ENCODE measurements at places on chromosomes 12 and 14.

GRCh38 chr14:72894623-72895378 is 900 bp upstream of the DPF3 start:
- no peak for DNase-seq

DNA sequence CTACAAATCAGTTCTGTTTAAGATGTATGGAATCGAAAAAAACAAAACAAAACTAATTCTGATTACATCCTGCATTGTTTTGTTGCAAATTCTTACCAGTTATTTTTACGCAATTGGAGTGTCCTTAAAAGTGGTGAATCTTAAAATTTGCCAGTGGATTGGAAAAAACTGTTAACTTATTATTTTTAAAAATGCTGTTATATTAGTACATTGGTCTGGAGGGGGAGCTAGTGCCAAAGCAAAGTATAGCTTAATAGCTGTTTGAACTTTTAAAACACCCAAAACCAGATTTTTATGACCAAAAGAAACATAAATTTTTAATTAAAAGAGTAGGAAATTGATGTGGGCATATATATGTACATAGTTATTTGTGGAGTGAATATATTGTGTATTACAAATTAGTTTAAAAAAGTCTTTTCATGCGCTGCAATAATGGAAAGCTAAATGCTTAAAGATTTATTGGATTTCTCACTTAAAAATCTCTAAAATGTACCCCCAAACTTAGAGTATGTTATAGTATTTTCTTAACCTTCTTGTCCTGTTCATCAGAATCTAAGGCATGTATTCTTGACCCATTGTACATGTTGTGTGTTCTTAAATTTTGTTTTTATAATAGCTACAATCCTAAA is 2.5 kb downstream of the FUT8 start:
- no peak for DNase-seq

GRCh38 chr14:57326253-57326652 is 57.5 kb downstream of the AP5M1 start:
- peak; percentile 27 for DNase-seq

DNA sequence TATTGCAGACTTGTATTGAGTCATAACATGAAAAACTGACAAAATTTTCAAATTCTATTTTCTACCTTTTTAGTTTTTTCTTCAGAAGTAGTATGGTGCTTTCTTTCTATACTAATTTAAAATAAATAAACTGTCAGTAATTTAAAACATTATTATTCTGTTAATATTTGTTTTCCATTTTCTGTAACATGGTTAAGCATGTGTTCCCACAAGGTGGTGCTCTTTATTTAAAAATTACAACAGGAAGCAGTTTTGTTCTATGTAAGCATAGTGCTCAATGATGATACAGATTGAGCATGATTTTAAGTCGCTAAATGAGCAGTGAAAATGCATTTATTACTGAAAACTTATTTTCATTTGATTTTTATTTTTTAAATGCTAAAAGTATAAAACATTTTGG is 114.6 kb downstream of the PPFIA2 start:
- no peak for DNase-seq

GRCh38 chr14:44778604-44779003 is 183.1 kb downstream of the KLHL28 start:
- no peak for DNase-seq

- DNase-seq: no peak
Observed at GRCh38 chr14:39230416-39231035, 3.2 kb upstream of the MIA2 start.

- DNase-seq: no peak
Observed at GRCh38 chr12:21337959-21338744, 3.4 kb upstream of the SLCO1A2 start.

DNA sequence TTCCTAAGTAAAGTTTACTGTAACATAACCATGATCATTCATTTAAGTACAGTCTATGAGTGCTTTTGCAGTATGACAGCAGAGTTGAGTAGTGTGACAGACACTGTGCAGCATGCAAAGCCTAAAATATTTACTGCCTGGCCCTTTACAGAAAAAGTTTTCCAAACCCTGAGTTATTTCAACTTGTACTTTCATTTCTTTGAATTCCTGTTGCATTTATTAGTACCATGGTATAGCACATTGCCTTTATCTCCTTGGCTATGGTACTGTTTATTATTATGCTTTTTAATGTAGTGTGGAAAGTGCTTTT is 6.2 kb downstream of the ARHGAP5 start:
- no peak for DNase-seq

Data from stimulated activated naive B cell treated with anti-CD40 and anti-IgM and Interleukin-4, amounts not matched to agents 10 μg/mL and 1 μg/mL and 100 μg/mL, for 72 hours (primary cell).